Adrenal gland (tissue), 19 donors: ENCODE measurements at places on chromosomes 1 and 21. TPM values are rescaled to one million over a fixed set of nuclear protein-coding genes. Genes with fewer than 3 reads are reported as not detected.

The KLHDC8A gene
- 74.9 TPM for total RNA-seq

GRCh38 chr1:196059210-196059609 is 549.0 kb downstream of the KCNT2 start:
- no peak for DNase-seq

GRCh38 chr1:155322571-155322952 is 1.9 kb downstream of the RUSC1 start:
- peak; percentile 54 for DNase-seq

DNA sequence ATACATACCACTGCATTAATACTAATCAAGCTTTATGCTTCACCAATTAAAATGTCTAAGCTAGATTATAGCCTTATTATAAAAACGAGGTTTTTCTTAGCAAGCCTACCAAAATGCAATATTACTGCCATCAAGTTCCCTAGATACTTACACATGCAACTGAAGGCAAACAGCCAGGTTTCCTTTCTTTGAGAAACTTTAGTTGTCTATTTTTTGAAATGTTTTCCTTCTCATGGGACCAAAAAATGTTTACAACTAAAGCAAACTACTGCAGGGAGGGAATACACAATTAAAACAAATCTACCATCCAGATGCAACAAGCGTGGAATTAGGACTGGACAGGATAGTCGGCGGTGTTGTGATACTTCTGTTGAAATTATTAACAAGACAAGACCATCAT is 1.3 kb downstream of the ZNF644 start:
- no peak for DNase-seq
